Activated CD4-positive, alpha-beta T cell treated with anti-CD3 and anti-CD28 coated beads, Interleukin-2, Interleukin-4, amounts not matched to agents 100 ng/mL and 50 ng/mL, durations not matched to agents 16 hours and 8 hours (primary cell): ENCODE measurements at places on chromosomes 12 and 14.

GRCh38 chr12:48455116-48455515 is 17.2 kb upstream of the ANP32D start:
- no peak for DNase-seq

GRCh38 chr14:28830115-28830534 is 63.5 kb downstream of the FOXG1 start:
- no peak for DNase-seq

DNA sequence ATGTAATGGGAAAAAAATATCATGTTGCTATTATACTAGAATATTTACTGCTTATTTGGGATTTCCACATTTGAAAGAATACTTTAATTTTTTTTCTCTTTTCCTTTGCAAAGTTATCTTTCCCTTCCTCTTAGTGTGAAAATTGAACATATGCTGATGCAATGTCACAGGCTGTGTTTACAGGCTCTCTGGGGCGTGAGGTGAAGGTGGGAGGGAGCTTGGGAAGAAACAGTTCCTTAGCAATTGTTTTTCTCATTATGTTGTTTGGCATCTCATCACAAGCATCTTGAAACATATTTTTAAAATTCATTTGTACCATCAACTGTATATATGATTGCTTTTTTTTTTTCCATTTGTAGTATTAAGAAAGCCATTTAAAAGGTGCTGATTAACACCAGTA is 47.9 kb upstream of the NAV3 start:
- no peak for DNase-seq

GRCh38 chr14:83171761-83172160 is 1638.1 kb upstream of the SEL1L start:
- no peak for DNase-seq

DNA sequence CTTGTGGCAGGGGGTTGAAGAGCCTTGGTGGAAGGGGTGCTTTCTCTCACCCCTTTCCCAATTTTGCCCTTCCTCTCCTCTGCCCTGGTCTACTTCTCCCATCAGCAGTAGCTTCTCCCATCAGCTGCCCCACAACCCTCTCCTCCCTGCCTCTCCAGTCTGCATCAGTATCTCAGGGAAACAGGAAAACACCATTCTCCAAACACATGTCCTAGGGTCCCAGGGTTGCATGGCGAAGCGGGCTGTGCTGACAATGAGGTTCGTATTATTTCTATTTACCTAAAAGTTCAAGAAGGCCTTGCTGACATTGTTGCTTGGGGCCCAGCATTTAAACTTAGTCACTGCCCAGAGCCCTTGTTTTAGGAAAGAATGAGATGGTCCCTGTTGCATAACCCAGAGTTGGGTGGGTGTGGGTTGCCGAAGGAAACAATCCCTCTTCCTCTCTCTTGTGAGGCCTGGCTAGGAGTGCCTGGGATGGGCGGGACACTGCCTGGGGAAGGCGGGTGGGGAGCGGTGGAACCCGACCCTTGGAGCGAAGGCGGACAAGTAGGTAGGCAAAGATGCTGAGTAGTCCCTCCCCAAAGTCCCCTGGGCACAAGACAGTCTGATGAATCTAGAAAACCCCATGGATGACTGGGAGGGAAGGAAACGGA is 1.3 kb upstream of the IGFBP6 start:
- no peak for DNase-seq

GRCh38 chr14:94599656-94600004 is 12.6 kb upstream of the SERPINA3 start:
- DNase-seq = no peak
